Breast epithelium (tissue), 4 donors: ENCODE measurements at places on chromosomes 7 and 10. TPM values are rescaled to one million over a fixed set of nuclear protein-coding genes. Genes with fewer than 3 reads are reported as not detected.

Gene SUN3
- total RNA-seq: not detected

DNA sequence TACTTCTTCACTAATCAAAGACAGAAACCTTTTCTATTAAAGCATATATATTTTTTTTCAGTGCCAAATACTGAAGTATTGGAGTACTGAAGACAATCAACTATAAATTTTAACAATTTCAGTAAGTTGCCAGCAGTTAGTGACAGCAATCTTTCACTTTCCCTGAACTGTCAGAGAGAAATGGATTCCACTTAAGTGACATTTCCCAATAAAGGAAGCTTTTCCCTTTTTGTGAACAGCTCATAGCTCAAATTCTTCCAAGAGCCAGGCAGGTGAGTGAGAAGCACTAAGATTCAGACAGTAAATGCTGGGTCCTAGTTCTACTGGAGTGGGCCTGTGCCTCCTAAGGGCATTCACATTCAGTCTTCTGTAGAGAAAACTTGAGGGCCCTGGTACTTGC is 142.0 kb downstream of the SRPK2 start:
- DNase-seq: no peak

- peak; percentile 69 for DNase-seq
Observed at GRCh38 chr10:47384148-47384921, at the start of gene ZNF488. Gene ZNF488 (minus strand): TSS chr10:47384293. CDS start chr10:47368829, 15,464 bp downstream.

- DNase-seq: no peak
Observed at GRCh38 chr7:2017481-2017891, 215.3 kb downstream of the MAD1L1 start.
